Left renal pelvis (tissue), 4 donors: ENCODE measurements at places on chromosomes 16 and 17.
A peak's percentile ranks its signal among the peaks of the same experiment; 100 is the strongest.

DNA sequence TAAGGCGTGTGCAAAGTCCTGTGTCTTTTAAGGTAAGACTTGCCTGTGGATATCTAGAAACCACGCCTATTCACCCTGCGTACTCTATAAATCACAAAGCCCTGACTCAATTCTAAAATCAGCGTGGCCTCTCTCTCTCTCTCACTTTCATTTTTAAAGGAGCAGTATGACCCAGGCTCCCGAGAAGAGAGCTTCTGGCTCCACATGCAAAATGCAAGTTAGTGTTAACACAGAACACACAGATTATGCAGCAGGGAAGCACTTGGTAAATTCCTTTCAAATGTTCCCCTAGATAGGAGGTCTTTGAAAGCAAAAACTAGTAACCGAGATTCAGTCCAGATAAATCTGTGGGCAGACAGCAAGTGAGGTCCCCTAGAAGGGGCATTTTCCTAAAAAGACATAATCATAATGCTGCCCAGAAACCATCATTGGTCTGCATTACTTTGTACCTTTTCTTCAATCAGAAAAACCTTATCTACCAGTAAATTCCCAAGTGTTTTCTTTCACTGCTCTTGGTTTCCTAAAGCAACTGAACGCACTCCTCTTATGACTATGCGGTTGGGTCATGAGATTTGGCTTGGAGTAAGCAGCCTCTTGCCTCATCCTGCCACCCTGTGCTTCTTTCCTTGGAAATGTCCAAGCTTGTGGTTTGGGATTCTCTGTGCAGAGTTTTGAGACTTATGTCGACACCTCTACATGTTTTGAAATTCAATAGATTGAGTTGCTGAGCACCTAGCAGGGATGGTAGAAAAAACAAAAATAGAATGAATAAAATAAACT lies 31.7 kb upstream of the KCNJ2 start:
- no peak for DNase-seq

DNA sequence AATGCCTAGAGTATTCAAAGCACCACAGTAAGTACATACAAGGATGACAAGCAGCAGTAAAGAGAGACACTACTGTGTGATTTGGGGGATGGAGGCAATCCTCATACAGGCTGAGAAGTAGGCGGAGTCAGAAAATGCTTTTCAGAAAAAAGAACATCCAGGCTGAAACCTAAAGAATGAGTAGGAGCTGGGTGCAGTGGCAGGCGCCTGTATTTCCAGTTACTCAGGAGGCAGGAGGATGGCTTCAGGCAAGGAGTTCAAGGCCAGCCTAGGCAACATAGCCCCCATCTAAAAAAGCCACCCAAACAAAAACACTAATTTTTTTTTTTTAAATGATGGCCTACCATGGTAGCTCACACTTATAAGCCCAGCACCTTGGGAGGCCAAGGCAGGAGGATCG lies 10.3 kb downstream of the KANSL1 start:
- no peak for DNase-seq

- no peak for DNase-seq
These were observed 76.5 kb upstream of the CLEC18B start for GRCh38 chr16:74497761-74498160.

DNA sequence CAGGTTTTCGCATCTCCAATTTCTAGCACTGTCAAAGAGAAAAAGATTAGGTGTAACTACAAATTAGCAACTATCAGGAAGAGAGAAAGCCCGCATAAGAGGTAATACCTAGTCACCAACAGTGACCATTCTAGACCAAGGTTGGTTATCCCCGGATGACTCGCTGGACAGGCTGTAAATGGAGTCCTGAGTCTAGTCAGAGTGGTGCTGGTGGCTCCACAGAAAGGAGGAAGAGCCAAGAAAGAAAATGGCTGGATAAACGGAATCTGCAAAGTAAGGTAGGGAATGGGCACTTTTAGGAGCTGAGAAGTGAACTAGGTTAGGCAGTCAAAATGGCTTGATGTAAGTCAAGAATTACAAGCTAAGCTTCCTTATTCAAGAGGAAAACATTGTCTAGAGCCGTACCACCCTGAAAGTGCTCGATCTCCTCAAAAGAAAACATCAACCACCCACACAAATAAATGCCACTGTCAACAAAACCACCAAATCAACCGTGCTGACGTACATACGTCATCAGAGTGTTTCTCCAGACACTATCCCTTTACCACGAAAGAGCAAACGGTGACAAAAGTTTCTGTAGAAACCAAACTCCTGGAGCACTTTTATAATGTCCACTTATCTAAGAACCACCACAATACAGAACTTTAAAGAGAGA lies 2.2 kb downstream of the GSPT1 start:
- no peak for DNase-seq

DNA sequence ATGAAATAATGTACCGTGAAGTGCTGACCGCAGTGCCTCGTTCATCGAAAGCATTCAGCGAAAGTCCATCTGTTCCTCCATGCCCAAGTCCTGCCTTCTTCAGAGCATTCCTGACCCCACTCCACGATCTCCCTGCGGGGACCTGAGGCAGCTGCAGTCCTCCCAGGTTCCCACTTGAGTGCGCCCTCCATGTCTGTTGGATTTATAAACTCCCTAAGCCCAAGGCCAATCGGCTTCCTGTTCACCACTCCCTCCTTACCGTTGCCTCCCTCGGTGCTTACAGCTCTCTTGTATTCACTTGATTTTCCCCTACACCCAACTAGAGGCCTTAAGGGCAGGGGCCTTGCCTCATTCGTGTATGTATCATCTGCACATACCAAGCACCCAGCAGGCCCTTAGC lies 2.8 kb downstream of the RAD51D start:
- DNase-seq = no peak

GRCh38 chr17:53932386-53932785 lies 109.7 kb downstream of the KIF2B start:
- DNase-seq = no peak

- DNase-seq = no peak
These were observed 23.9 kb upstream of the WSB1 start for GRCh38 chr17:27269974-27270373.

GRCh38 chr17:337866-338265 lies 14.7 kb downstream of the RPH3AL start:
- no peak for DNase-seq

DNA sequence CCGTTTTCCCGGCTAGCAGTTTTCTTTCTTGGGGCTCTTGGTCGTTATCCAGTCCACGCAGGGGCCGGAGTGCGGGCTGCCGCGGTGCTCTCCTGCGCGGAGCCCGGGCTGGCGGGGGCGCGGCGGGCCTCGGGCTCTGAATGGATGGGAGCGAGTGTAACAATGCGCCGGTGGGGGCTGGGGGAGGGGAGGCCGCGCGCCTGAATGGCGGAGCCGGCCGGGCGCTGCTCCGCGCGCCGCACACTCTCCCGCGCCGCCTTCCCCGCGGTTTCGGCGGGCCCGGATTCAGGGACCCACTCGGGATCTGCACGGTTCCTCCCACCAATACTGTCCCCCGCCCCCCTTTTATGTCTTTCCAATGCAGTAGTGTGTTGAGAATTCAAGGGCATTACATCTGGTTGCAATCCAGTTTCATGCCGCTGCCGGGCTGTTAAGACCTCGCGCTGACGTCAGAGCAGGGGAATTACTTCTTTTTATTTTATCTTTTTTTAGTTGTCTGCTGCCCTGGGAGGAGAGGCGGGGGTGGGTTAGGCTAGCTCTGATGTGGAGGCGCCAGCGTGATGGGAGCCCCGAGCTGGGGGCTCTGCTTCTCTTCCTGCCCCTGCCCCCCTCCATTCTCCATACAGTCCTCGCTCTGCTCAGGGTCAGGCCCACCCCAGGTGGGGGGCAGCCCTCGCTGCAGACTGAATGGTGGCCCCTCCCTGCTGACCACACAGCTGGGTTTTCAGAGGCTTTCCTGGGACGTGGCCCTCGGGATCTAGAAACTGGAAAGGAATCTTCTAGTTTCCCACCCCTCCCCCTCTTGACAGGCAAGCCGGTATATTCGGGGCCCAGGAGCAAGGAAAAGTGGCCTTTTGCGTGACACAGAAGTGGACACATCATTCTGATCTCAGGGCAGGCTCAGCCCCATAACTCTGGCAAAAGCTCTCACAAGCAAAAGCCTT lies 1.8 kb downstream of the RAI1 start:
- peak; percentile 60 for DNase-seq

DNA sequence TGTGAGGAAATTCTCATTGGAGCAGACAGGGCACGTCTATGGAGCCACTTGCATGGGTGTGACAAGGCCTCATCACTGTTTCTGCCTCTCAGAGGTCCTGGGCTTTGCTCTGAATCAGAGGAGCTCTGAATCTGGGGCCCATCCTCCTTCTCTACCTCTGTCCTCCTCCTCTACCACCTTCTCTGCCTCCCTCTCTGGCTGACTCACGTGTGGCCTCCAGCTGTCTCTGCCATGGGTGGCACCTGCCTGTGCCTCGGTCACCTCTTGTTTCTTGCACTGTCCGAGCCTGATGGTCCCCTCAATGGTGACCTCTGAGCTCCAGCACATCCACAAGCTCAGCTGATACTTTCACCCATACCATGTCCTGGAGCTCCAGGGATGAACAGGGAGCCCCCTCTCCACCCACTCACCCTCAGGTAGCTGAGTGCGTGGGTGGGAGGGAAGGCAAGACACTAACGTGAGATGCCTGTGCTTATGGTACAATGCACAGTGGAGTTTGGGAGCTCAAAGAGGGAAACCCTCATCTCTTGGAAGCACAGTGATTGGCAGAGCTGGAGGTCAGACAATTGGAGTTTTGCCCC lies 116.4 kb upstream of the CRHR1 start:
- DNase-seq = no peak

DNA sequence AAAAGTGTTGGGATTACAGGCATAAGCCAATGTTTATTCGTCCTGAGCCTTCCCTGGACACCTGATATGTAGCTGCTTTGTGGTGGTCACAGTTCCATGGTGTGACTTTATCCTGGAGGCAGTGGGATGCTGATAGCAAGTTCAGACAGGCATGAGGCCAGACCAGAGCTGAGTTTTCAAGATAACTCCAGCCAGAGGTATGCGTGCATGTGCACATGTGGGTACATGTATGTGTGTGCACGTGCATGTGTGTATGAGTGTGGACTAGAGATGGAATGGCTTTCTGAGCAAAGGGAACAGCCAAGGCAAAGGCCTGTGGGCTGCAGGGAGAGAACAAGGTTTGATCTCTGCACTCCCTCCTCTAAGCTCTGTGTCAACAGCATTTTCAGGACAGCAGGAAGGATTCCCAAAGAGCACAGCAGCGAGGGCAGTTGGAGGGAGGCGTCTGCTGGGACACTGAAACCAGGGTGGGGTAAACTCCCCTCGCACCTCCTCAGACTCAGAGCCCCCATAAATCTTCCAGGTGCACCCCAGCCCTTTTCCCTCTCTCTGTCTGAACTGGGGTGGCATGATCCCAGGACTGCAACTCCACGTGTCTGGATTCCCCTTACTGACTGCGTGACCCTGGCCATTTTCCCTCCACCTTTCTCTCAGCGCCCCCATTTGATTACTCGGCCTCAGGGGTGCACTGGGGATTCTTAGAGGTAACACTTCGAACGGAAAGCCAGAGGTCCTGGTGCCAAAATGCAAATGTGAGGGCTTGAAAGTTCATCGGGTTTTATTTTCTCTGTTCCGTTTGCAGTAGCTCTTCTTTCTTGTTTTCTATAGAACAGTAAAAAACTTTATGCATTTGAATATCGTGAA lies 15.3 kb downstream of the NLRC5 start:
- no peak for DNase-seq

GRCh38 chr16:73717266-73717974 lies 579.2 kb upstream of the PSMD7 start:
- no peak for DNase-seq

DNA sequence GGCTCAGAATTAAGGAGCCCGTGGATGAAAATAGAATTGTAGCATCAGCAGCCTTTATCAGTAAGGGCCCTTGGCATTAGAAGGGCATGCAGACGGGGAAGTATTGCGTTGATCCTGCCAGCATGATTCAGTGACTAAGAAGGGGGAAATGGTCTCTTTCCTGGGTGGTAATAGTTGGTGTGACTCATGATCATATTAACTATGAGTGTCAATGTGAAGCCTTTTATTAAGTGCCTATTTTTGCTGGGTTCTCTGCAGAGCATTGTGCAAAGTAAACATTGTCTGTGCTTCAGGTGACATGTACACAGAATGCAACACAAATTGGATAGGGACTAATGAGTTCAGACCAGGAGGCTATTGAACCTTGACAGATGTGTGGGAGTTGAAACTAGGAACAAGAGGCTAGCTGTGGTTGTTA lies 24.5 kb downstream of the RCVRN start:
- DNase-seq = no peak

DNA sequence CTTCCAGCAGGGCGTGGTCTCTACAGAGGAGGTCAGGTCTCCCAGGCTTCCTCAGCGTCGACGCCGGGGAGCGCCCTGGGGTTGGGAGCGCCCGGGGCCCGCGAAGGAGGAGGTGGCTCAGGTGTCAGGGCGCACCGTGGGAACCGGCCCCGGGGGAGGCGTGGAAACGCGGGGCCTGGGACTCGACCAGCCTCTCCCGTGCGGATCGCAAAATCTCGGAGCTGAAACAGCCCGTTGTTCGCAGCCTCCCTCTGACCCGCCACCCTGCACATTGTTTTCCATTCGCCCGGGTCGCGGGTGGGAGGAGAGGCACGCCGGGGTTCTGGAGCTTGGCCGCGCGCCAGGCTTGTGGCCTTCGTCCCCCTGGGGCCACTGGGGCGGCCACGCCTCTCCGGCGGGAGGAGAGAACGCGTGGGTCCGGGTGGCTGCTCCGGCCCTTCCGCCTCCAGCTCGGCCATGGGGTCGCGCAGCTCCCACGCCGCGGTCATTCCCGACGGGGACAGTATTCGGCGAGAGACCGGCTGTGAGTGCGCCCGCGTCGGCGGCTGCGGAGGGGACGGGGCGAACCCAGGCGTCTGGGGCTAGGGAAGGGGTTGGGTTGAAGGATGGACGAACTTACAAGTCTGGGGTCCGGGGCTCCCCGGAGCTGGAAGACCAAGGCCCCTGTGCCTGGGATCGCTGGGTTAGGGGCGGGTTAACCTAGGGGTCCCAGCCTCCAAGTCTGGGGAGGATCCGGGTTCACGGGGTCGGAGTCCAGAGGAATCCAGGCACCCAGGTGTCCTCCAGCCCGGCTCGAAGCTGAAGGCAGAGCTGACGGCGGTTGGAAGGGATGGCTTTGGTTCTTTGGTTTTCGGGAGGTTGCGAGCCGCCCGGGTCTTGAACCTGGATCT lies at the start of gene CHP2:
TSS of gene CHP2 (plus strand) at position 433 of the 890 bp plus-strand sequence. CDS start at position 457, 24 bp downstream.
- DNase-seq = no peak

DNA sequence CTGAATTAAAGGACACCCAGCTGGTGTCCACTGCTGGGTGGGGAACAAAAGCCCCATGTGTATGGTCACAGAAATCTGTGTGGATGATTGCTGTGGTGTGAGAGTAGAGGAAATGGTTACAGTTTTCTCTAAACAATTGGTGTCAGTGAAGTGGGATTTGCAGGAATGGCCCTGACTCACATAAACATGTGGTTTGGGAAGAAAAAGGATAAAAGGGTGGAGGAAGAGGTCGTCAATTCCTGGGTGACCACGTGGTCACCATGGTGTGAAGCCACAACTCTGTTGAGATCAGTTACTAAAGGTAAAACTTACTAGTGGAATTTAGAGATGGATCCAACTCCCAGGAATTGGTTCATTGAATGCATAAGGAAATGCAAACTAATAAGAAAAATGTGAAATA lies 3.6 kb upstream of the TUBG2 start:
- no peak for DNase-seq

GRCh38 chr16:50251375-50252081 lies 14.8 kb upstream of the ADCY7 start:
- no peak for DNase-seq
